ENCODE measurements at places on chromosomes 2 and 18.

DNA sequence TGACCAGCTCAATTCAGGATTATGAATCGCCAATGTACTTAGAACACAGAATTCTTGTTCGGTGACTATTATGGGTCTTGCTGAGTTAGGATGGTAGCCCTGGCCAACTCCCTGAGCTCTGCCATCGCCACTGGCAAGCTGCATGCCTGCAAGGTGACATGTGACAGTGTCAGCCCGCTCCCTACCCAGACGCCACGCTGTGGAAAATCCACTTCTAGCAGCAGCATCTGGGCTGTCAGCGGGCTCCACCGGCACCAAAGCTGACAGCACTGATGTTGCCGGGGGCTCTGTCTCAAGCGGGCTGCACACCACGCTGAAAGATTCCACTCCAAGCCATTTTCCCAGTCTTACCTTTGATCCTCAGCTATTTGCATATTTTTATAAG lies 100.7 kb downstream of the MYT1L start:
- DNase-seq, result peak; percentile 5

GRCh38 chr2:210642333-210642732 lies 85.9 kb downstream of the CPS1 start:
- no peak for DNase-seq

- no peak for DNase-seq
Observed at GRCh38 chr18:79579807-79580497, 99.7 kb upstream of the CTDP1 start.

- DNase-seq, result no peak
Observed at GRCh38 chr2:82395531-82395930, 2063.5 kb downstream of the SUCLG1 start.

GRCh38 chr2:50863856-50864255 lies 168.1 kb downstream of the NRXN1 start:
- no peak for DNase-seq

GRCh38 chr18:48417985-48418384 lies 8.8 kb upstream of the ZBTB7C start:
- DNase-seq, result no peak

DNA sequence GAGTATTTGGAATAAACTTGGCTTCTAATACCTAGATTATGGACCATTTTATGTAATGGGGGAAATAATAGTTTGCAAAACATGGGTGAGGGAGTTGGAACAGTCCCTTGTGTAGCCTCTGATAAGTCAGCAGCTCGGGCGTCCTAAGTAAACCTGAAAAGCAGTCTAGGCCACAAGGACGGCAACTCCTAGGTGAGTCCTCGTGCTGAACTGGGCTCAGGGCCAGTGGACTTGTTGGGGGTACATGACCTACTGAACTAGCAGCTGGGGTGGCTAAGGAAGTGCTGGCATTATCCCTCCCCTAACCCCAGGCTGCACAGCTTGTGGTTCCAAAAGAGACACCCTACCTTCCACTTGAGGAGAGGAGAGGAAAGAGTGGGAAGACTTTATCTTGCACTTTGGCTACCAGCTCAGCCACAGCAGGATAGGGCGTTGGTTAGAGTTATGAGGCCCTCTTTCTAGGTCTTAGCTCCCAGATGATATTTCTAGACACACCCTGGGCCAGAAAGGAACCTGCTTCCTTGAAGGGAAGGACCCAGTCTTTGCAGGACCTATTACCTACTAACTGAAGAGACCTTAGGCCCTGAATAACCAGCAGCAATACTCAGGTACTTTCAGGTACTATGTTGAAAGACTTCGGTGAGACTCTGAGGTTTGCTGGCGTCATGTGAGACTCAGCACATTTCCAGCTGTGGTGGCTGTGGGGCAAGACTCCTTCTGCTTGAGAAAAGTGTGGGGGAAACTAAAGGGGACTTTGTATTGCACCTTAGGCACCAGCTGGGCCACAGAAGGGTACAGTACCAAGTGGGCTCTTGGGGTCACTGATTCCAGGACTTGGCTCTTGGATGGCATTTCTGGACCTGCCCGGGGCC lies 71.0 kb downstream of the AQP4 start:
- DNase-seq, result no peak

- DNase-seq, result no peak
Observed at GRCh38 chr2:135245071-135245470, 193.0 kb downstream of the RAB3GAP1 start.

DNA sequence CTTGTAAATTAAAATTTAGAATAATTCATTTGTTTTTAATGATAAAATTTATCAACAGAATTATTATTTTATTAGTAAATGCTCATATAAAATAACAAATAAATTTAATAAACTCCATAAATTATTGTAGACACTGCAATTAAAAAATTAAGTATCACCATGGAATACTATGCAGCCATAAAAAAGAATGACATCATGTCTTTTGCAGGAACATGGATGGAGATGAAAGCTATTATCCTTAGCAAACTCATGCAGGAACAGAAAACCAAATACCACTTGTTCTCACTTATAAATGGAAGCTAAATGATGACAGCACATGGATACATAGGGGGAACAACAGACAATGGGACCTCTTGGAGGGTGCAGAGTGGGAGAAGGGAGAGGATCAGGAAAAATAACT lies 29.7 kb upstream of the DSG3 start:
- no peak for DNase-seq
